Panc1 (cell line): ENCODE measurements at places on chromosomes 7 and 10. TPM values are rescaled to one million over a fixed set of nuclear protein-coding genes. Genes with fewer than 3 reads are reported as not detected.

DNA sequence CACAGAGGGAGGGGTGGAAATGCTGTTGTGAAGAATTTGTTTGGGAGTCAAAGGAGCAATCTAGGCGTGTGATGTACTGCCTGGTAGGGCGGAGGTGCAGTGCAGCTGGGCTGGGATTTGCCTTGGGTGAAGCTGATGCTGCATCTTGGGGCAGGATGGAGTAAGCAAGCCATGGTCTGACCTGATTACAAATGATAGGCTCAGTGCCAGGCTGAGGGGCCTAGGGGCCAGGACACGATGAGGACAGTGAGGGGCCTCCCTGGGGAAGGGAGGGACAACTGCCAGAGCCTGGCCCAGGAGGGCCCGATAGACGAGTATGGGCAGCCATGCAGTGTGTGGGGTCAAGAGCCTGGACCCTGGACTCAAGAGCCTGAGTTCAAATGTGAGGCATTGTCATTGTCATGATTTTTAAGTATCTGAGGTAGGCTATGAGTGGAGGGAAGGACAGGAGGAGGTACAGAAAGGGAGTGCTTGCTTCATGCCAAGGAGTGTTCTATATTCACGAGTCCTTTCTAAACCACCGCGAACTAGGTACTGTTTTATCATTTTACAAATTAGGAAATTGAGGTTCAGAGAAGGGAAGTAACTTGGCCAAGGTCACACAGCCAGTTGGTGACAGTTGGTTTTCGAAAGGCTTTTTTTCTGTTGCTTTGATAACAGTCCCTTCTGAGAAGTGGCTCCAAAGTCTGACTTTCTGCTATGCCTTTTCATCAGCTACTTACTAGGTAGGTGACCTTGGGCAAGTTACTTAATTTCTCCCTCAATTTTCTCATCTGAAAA lies 29.7 kb downstream of the HIF1AN start:
- DNase-seq = no peak

The AIFM2 gene
- 16.6 TPM for total RNA-seq

DNA sequence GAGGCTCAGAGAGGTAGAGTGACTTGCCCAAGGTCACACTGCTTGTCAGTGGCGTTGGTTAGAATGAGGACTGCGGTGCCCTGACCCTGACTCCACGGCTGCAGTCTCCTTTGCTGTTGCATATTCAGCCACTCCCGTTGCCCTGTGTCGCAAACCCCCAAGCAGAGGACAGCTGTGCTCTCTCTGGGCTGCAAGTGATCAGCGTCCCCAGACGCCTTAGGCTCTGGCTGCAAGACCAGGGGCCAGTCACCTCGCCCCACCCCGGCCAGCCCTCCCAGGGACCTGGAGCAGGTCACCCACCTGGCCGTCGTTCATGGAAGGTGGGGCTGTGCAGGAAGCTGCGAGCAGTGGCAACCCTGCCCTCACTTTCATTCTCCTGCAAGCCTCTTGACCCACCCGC lies 51.7 kb upstream of the NANOS1 start:
- DNase-seq = no peak

DNA sequence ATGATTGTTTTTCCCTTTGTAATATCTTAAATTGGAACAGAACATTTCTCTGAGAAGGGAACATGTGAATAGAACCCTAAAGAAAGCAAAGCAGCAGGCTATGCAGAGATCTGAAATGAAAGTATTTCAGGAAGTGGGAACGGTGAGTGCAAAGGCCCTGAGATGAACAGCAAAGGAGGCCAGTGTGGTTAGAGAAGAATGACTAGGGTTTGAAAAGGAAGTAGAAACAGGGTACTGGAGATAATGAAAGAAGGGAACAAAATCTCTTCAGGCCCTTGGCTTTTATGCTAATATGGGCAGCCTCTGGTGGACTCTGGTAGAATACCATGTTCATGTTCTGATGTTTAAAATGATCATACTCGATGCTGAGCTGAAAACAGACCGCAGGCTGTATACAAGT lies 22.2 kb downstream of the ARHGAP21 start:
- DNase-seq = no peak

- DNase-seq = no peak
Measured at GRCh38 chr7:11491811-11492210, 340.2 kb downstream of the THSD7A start.

DNA sequence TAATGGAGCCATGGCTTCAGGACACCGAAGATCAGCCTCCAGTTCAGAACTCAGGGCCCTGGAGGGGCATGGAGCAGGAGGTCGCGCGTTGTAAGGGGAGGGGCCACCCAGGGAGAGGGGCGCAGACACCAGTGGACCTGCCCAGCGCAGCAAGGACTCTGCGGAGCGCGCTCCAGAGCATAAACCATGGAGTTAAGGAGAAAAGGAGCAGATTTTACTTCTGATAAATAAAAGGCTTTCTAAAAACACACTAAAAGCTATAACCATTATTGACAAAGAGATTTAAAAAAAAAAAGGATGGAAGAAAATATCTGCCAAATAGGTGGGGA lies 10.5 kb downstream of the CALY start:
- DNase-seq = no peak

The OPN4 gene
- total RNA-seq = not detected

GRCh38 chr10:16360001-16360400 lies 76.8 kb upstream of the PTER start:
- no peak for DNase-seq

DNA sequence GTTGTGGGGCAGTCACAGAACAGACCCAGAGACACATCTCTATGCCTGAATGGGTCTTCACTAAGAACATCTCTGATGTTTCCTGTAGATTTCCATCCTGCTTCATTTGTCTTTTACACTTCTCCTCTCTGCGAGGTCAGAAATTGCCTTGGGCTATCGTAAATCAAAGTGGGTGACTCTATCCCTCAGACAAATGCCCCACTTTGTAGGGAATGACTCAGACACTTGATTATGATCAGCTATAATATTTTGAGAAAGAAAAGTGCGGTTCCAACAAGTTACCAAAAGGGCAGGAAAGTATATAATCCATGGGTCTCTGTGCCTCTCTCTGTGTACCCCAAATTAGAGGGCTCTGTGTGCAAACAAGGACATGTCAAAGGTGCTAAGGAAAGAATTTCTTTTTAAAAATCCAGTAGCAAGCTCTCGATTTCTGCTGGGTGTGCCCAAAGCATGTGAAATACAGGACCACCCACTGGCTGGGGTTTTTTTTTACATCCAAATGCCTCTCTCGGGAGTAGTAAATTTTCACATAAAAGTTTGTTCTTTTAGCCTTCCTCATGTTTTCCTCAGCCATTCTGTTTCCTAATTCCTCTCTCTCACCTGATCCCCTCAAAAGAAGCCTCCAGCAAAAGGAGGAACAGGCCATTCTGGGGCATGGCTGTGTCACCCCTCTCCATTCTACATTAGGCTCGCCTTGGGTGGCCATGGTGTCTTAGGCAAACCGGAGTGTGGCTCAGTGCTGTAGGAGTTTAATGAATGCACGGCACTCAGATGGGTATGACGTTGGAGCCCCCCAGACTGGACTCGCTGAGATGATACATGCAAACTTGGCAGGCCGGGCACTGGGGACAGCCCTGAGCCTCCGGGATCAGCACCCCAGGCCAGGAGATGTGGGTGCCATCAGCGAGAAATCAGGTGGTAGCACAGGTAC lies 6.3 kb upstream of the OPN4 start:
- no peak for DNase-seq

- DNase-seq = no peak
Measured at GRCh38 chr10:97724341-97724941, 10.9 kb downstream of the MARVELD1 start.

The MLXIPL gene
- 7.2 TPM for total RNA-seq

DNA sequence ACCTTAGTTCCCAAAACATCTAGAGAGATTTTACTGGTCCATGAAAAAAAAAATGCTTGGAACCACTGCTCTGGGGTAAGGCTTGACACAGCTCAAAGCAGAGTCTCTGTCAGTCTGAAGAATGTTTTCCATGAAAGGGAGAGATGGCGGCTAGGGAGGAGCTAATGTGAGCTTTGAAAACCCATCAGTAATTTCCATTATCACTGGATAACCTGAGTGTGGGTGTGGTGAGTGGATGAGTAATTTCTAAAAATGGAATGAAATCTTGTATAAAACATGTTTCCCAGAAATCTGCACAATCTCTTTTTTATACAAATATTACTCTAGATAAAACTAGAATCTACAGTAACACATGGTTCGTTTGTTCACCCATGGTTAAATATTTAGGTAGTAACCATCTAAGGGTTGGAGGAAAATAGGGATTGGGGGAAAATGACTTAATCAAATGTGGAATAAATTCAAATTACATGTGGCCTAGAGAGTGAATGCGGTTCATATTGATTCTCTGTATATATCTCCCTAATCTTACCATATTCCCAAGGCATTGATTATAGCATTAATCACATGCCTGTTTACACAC lies 289.4 kb downstream of the RNLS start:
- DNase-seq = no peak

DNA sequence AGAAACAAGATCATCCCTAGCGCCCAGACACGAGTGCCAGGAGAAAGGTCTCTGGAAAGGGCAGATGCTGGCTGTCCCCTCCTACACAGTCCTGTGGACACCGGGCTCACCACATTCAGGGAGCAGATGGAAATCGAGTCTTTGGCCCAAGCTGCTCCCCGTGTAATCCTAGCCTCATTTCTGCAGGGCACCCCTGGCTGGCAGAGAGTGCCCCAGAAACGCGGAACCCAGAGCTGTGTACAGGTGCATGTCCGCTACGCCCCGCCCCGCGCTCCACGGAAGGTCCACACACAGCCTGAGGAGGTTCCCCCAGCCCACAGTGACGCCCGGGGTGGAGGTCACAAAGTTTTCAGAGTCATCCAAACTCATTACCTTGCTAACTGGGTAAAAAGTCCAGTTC lies 202.8 kb downstream of the MAD1L1 start:
- DNase-seq = no peak

The CCL24 gene
- not detected for total RNA-seq

DNA sequence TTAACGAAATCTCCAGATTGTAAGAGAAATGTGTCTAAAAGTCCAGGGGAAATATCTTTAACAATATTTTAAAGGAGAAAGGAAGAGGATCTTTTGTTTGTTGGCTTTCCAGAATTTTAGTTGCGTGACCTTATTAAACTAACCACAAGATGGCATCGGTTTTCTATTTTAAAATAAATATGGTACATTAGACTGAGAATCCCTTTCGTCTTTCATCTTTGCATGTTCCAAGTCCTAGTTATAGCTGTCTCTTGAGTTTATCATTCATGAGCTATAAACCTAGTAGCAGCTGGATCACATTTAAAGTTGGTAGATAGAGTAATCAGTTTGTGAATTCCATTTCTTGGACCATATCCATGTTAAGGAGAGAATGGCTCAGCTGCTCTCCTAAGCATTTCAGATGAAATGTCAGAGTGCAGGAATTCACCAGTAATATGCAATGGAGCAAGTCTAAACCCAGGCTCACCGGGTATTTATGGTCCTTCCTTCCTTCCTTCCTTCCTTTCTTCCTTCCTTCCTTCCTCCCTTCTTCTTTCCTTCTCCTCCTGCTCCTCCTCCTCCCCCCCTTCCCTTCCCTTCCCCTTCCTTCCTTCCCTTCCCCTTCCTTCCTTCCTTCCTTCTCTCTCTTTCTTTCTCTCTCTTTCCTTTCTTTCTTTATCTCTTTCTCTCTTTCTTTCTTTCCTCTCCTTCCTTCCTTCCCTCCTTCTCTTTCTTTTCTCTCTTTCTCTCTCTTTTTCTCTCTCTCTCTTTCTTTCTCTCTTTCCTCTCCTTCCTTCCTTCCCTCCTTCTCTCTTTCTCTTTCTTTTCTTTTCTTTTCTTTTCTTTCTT lies 57.8 kb upstream of the RAB18 start:
- no peak for DNase-seq

The FGFBP3 gene
- 1.5 TPM for total RNA-seq

The CRHR2 gene
- not detected for total RNA-seq

GRCh38 chr7:138814816-138815332 lies 16.9 kb upstream of the ATP6V0A4 start:
- no peak for DNase-seq

The NKX1-2 gene
- total RNA-seq = 0.15 TPM

GRCh38 chr7:25262586-25262985 lies 34.3 kb upstream of the NPVF start:
- DNase-seq = no peak

The CASP2 gene
- total RNA-seq = 47.4 TPM

- no peak for DNase-seq
Measured at GRCh38 chr7:28596245-28596935, 184.1 kb downstream of the CREB5 start.

DNA sequence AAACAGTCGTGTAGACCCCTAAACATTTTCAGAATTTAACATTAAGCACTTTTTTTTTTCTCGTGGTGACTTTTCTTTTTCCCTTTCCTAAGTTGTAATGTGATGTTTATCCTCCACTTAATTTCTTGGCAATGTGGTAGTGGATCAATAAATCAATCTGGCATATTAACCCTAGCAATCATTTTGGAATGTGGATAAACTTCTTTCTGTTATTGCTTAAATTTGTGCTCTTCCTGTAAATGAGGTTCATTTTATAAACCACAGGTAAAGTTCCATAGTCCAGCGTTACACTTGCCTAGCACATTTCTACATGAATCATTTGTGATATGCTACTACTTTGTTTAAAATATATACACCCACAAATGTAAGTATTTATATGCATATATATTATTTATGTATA lies 247.4 kb upstream of the ETV1 start:
- DNase-seq = no peak

- DNase-seq = no peak
Measured at GRCh38 chr7:14389595-14389994, 400.1 kb upstream of the ETV1 start.

- no peak for DNase-seq
Measured at GRCh38 chr10:129345763-129346162, 121.3 kb upstream of the MGMT start.

DNA sequence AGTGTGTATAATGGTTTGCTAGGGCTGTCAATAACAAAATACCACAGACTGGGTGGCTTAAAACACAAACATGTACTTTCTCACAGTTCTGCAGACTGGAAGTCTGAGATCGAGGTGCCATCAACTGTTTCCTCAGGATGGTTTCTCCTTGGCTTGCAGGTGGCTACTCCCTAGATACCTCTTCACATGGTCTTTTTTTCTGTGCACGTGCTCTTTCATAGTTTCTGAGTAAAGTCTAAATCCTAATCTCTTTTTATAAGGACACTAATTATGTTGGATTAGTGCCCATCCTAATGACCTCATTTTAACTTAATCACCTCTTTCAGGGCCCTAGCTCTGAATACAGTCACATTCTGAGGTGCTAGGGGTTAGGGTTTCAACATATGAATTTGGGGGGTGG lies 65.9 kb downstream of the AMPH start:
- DNase-seq = no peak

DNA sequence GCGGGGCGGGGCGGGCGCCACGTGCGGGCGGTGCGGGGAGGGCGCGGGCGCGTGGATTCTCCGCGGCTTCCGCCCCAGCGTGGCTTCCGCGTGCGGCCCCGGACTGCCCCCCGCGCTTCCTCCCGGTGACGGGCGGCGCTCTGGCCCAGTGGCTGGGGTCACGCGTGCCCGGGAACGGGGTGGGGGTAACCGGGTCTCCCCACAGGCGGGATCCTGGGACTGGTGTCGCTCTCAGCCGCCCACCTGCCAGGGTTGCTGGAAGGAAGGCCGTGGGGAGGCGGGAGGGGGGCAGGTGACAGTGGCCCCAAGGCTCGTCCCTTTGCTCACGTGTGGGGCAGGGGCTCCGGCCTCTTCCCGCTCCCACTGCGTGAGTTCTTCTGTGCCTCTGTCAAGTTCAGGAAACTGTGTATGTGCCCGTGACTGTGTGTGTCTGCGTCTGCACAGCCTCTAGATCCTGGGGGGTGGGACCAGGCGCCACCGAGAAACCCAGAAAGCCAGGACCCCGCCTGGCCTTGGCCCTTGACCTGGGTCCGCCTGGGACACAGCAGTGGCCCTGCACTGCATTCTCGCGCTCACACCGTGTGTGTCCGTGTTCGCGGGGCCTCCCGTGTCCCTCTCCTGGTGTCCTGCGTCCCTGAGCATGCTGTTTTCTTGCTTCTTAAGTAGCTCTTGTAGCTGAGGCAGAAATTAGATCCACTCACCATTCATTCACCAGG lies 919 bp downstream of the MAFK start:
- DNase-seq = no peak

The AQP1 gene
- total RNA-seq = 0.57 TPM
